Fibroblast of skin of abdomen (primary cell): ENCODE measurements at places on chromosomes 4 and X.
A peak's percentile ranks its signal among the peaks of the same experiment; 100 is the strongest.

DNA sequence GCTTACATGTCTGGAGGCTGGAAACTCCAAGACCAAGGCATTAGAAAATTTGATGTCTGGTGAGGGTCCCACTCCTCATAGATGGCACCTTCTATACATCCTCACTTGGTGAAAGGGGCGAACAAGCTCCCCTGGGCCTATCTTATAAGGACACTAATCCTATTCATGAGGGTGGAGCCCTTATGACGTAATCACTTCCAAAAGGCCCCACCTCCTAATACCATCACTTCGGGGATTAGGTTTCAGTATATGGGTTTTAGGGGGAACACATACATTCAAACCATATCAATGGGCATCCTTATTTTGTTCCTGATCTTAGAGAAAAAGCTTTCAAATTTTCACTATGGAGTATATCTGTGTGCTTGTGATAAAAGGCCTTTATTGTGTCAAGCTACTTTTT is 39.0 kb upstream of the ALG13 start:
- no peak for DNase-seq

DNA sequence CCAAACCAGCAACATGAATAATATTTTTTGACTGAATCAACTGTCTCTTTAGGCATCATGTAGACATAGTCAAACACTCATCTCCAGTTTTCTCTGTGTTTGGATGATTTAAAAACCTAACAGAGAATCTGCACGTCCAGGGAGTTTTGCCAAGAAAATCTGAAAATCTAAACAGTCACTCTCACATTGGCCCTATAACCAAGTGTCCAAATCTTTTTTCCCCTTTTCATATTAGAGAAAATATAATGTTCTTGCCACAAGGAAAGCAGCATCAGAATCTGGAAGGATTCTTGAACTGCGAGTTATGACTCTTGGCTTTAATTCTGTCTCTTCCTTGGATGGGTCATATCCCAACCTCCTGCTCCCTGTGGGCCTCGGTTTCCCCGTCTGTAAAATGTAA is 8.8 kb upstream of the CHRDL1 start:
- DNase-seq = no peak

DNA sequence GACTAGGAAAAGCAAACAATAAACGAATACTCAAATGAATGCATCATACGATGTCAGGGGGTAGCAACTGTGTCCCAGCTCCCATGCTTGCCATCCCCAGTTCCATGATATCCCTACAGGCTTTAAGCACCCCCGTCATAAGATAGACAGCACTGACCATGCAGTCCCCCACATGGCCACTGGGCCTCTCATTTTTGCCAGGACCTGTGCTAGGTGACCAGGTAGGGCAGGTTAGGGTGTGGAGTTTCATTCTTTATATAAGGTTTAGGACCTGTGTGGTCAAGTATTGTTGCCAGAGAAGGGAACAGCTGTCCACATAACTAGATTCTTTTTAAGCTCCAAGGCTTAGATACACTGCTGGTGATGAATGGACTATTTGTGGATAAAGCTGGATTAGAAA is 9.7 kb downstream of the PPEF2 start:
- DNase-seq = no peak

- DNase-seq = peak; percentile 37
Measured at GRCh38 chr4:87232216-87232615, 11.8 kb upstream of the KLHL8 start.

- no peak for DNase-seq
Measured at GRCh38 chr4:147182041-147182440, 236.4 kb upstream of the TTC29 start.

DNA sequence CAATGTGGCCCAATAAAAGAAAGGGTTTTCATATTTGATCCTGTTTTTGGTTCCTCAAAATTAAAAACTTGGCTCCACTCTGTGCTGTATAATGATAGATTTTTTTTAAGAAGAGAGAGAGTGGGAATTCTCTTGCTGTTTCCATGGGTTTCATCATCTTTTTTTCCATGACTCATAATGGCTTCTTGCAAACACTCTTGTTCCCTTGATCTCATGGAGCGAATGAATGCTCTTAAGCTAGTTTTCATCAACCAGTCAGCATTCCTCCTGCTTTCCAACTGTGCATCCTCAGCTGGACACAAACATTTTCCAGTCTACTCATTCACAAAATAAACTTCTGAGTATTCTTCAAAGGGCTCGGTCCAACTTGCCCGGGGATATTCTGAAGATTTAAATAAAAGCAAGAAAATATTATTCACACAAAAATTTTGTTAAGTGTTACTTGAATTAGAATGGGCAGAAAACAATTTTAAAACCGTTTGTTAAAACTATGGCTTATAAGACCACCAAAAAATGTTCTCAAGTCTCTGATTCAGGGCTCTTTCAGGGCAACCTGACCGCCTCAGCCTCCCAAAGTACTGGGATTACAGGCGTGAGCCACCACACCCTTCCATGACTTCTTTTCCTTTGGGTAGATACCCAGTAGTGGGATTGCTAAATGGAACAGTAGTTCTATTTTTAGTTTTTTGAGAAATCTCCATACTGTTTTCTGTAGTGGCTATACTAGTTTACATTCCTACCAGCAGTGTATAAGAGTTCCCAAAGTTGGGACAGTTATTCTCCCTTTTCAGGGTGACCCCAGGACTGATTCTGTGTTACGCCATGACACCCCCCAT is 64.7 kb downstream of the TMEM156 start:
- peak; percentile 99 for DNase-seq

DNA sequence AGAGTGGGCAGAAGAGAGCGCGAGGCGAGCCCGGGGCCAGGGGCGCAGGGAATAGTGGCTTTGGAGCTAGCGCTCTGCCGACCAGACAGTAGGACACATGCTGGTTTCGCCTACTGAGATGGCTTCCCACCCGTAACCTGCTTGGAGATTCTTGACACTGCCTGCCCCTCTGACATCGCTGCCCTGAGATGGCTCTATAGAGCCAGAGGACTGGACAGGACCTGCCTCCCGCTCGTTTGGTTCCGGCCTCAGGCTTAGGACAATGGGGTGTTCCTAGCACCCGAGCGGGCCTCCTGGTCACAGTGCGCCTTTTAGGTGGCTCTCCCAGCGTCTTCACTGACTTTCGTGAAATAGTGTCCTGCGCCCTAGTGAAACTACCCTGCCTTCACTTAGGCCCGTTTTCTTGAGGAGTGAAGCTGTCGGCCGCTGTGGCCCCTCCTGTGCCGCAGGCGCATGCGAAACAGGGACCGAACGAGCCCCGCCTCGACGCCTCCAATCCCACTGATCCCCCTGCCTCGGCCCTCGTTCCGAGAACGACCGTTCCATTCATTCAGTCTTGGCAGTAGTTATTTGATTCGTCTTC is 608 bp downstream of the TAF1 start:
- peak; percentile 20 for DNase-seq

DNA sequence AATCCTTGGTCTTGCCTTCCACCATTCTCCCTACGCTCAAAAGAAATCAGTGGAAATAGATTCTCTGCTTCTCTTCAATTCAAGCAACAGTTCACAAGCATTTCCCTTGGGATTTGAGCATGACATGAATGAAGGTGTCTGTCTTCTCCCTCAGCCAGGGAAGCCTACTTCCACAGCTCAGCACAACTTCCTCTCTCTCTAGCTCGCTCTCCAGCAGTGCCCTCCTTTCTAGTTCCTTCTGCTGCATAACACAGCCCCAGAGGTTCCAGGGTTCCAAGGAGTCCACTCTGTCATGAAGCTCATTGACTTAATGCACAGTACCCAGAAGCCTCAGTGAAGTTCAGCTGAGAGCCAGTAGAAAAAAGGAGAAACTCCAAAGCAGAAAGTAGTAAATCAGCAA is 81.3 kb downstream of the PLS3 start:
- DNase-seq = no peak

DNA sequence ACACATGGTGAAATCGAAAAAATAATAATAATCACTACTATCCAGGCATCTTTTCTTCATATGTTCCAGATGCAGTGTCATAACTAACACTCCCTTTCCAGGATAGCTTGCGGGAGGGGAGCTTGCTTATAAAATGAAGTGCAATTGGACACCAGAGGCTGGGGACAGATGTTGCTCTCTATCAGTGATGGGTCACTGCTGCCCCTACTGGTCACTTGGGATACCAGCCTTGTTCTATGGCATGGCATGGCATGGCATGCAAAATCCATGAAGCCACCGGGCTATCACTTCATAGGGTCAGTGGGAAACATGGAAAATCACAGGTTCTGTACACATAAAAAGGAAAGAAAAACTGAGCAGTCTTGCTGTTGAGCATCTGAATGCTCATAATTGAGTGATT is 168.1 kb downstream of the GLRA2 start:
- no peak for DNase-seq

DNA sequence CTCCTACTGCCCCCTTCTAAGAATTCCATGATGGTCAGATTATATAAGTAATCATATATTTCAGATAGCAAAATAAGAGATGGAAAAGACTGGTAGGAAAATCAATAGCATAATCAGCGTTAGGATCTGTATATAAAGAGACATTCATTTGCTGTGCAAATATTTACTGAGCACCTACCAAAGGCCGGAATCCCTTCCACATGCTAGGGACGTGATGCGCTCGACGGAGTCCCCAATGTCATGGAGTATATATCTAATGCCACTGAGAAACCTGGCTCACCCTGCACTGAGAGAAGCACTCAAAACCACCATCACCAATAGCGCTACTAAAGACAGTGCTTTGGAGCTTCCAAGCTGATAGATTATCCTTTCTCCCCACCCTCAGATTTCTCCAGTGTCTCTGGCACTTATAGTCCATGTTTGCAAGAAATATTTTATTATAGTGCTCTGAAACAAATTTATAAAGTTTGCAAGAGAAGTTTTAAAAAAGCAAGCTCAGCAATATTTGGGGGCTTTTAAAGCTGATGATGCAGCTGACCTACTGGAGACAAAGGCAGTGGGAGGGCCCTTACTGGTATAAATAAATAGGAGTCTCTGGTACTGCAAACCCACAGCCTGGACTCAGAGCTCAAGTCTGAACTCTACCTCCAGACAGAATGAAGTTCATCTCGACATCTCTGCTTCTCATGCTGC is at the start of gene CXCL13:
Gene CXCL13 (plus strand): TSS at position 611 of the 693 bp plus-strand sequence. CDS start 46 bp downstream, at position 657.
- no peak for DNase-seq

DNA sequence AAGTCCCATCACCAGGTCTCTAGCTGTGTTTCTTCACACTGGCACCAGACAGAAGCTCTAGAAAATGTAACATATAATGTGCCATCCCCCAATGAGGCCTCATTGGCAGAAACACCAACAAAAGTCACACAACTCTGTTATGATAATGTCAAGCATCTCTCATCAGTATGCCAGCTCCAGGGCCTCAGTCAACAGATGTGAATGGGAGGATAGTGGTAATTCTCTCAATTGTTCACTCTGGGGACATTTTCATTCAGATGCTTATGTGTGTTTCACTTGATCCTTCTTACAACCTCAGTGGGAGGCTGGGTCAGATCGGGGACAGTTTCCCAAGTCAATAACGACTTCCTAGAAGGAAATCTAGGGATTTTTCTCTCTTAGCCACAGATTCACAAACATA is 57.5 kb upstream of the SCOC start:
- DNase-seq = no peak

GRCh38 chr4:104815665-104816064 is 321.0 kb upstream of the CXXC4 start:
- DNase-seq = no peak

- no peak for DNase-seq
Measured at GRCh38 chr4:128298852-128299251, 11.2 kb upstream of the PGRMC2 start.

- DNase-seq = no peak
Measured at GRCh38 chrX:10603612-10604011, 16.8 kb downstream of the MID1 start.

DNA sequence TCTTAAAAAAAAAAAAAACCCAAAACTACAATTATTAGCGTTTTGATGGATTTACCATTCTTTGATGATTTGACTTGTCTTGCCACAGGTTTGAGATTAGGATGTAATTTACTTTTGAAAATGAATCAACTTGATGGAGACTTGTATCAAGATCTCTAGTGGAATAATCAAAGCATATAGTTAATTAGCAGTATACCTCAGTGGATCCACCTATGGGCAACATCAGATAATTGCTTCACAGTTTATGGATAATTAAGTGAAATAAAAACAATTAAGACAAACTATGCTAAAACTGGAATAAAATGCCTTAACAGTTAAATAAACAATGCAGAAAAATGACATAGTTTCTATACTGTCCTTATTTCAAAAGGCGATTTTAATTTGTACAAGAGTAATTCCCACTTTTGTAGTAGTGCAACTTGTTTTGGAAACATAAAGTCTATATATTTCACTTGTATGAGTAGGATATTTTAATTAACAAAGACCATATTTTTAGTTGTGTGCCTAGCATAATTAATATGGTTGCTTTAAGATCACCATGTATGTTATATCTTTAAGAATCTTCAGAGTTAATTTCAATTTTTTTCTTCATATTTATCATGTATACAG is 4.2 kb downstream of the CPEB2 start:
- peak; percentile 14 for DNase-seq

GRCh38 chrX:120372667-120373370 is 10.9 kb downstream of the ATP1B4 start:
- no peak for DNase-seq

GRCh38 chr4:55396308-55397125 is 760 bp downstream of the TMEM165 start:
- peak; percentile 47 for DNase-seq

DNA sequence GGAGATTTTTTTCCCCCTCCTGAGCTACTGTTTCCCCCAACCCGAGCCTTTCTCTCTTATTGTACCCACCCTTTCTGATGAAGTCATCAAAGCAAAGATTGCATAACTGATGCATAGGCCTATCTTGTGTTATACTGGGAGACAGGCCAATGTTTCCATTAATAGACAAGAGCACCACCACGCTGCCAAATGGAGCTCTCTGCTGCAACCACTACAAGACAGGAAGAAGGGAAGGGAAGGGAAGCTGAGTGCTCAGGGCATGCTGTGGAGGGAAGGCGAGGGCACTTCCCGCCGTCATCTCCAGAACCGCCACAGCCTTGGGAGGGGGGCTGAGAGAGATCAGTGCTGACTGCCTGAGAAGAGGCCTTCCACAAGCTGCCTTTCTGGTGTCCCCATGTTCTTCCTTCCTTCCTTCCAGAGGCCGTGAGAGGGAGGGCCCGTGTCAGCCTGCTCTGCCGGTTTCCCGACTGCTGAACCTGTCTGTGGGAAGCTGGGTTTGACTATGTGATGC is 75.0 kb downstream of the MGST2 start:
- peak; percentile 92 for DNase-seq

DNA sequence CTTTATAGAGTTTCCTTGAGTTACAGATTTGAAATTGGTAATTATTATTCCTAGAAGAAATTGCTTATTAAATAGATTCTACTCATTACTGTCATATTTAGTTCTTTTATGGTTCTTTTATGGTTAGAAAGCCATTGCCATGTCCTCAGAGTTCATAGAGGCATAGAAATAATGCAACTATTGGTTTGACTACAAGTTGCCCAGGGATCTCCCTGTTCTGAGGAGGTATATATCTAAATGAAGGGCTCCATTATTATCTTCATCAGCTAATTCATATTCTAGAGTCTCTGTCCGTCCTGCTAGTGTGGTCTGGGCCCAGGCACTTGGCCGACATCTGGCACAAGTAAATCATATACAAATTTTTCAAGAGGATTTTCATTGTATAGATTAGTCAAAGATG is 535.7 kb downstream of the PPP4R3C start:
- DNase-seq = no peak

- DNase-seq = no peak
Measured at GRCh38 chr4:188021548-188022249, 26.1 kb downstream of the ZFP42 start.

- no peak for DNase-seq
Measured at GRCh38 chrX:132990835-132991234, 32.4 kb upstream of the HS6ST2 start.
